ENCODE measurements at places on chromosomes 2 and 18.

- no peak for DNase-seq
These were observed 180.9 kb upstream of the ACVR2A start for GRCh38 chr2:147663962-147664361.

- DNase-seq = no peak
These were observed 88.1 kb upstream of the MAP4K4 start for GRCh38 chr2:101609433-101609832.

DNA sequence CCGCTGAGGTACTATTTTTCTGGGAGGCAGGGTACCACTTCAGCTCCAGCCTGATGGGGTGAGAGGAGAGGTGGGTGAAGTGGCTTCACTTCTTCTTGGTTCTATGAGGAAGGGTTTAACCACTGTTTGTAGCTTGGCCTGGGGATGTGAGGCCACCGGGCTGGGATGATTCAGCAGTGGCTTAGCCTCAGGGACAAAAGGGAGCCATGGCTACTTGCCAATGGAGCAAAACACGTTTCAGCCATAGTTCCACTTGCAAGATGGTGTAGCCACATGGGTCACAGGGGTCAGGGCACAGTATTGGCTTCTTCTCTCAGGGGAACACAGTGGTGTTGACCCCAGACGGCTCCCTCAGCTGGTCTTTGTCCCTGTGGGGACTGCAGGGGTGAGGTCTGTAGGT, 14.9 kb downstream of the ZDBF2 start:
- DNase-seq = no peak

- DNase-seq = no peak
These were observed 144.3 kb downstream of the MTCL1 start for GRCh38 chr18:8849696-8850095.

DNA sequence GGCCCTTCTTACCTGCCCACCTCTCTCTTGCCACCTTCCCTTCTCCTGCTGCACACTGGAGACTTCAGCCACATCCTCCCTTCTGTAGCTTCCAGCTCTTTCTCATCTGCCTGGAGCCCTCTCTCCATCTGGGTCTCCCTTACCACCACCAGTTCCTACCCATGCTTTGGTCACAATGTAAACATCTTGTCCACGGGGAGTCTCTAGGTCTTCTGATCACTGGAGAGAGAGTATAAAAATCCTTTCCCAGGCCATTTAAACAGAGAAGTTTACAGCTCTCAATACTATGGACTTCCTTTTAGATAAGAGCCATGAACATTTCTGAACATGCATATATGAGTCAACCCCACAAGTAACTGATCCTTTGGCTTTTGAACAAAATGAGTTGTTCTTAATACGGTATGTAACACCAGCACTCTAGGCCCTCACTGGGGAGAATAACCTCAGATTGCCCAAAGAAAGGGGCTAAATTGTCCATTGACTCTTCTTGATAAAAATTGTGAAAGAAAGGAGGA, 5.8 kb downstream of the ARHGAP25 start:
- no peak for DNase-seq

GRCh38 chr2:109514857-109515256, 98.9 kb downstream of the SEPTIN10 start:
- no peak for DNase-seq

- no peak for DNase-seq
These were observed 645 bp downstream of the MIB1 start for GRCh38 chr18:21741312-21741561.

DNA sequence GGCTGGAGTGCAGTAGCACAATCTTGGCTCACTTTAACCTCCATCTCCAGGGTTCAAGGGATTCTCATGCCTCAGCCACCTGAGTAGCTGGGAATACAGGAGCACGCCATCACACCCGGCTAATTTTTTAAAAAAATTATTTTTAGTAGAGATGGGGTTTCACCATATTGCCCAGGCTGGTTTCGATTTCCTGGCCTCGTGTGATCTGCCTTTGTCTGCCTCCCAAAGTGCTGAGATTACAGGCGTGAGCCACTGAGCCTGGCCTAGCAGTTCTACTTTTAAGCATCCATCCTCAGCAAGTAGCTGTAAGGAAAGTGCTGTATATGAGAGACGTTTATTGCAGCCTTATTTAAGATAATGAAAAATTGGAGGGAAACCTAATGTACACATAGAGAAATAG, 79.7 kb downstream of the ZDBF2 start:
- no peak for DNase-seq

- DNase-seq = no peak
These were observed 888 bp downstream of the VAMP5 start for GRCh38 chr2:85584857-85585780.
